Renal cortex interstitium (tissue), 15 donors: ENCODE measurements at places on chromosomes 16 and 17. TPM values are rescaled to one million over a fixed set of nuclear protein-coding genes. Genes with fewer than 3 reads are reported as not detected.

GRCh38 chr17:46063241-46063640 is 64.2 kb downstream of the STH start:
- DNase-seq: no peak

DNA sequence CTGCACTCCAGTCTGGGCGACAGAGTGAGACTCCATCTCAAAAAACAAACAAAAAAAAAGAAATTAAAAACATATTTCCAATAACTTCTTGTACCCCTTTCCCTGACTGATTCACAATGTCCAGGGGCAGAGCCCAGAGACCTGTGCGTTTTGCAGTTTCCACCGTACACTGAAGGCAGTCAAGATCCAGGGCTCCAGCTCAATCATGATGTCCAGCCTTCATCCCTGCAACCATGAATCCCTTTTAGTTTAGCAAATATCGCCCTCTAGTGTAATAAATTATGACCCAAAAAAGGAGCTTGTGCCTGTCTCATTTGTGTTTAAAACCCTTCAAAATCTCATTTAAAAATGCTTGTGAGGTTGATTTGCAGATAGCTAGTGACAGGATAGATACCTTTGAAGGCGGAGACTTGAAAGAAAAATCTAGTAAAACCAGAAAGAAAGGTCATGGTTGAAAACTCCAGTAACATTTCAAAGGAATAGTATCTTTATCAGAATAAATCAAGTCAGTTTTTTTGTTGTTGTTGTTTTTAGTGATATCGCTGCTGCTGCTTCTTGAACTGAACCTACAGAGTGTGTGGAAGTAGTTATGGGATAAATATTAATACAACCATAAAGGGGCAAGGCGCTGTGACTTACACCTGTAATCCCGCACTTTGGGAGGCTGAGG is 3.7 kb upstream of the ERN1 start:
- DNase-seq: no peak

DNA sequence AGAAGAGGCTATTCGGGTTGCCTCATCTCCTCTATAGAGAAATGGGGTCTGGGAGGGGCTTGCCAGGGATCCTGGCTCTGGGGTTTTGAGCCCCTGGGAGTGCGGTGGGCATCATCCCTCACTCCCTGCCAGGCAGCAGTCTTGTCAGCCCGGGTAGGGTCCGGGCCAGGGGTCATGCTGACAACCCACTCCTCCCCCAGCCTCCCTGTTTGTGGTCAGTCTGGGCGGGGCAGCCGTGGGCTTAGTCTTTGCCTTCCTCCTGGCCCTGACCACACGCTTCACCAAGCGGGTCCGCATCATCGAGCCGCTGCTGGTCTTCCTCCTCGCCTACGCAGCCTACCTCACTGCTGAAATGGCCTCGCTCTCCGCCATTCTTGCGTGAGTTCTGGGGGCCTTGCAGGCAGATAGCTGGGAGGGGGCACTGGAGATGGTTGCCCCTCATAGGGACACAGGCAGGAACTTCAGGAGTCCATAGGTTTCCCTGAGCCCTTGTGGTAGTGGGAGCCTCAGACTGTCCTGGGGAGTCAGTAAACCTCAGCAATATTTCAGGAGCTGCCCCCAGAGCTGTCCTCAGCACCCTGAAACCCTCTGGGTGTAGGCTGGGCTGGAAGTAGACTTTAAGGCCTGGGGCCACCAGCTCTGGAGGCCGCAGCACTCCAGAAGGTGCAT is 6.9 kb downstream of the SLC9A5 start:
- no peak for DNase-seq

UTS2R gene
- polyA plus RNA-seq: 0.70 TPM
